ENCODE measurements at places on chromosomes 5 and 9.

DNA sequence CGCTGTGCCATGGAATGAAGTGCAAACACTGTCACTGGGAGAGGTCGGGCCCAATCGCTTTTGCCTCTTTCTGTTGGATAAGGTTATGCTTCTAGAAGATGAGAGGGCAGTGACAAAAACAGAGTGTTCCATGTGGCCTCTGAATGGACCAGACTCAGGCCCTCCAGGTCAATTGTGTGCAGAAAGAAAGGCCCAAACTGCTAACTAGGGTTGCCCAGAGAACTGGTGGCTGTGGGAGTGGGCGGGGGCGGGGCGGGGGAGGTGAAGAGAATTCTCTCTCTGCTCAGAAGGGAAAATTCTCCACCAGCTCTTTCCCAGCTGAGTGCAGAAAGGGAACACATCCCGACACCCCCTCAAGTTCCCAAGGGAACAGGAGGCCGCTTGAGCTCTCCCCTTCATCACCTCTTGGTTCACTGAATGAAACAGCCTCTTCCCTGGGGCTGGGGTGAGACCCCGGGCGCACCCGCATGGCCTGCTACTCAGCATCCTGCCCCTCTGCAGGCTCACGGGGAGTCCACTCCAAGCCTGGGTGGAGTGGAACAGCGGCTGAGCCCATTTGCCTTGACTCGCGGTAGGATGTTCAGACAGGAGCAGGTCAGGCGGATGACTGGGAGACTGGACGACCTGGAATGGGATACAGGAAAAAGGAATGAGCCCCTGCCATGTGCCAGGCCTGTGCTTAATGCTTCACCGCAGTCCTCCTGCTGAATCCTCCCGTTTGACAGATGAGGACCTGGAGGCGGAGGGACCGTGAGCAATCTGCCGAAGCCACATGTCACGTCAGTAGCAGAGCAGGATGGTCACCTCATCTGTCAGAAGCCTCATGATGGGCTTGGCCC, 93.8 kb upstream of the FANCC start:
- no peak for DNase-seq

GRCh38 chr5:77844373-77844622, 68.2 kb upstream of the TBCA start:
- DNase-seq = no peak

GRCh38 chr9:109168170-109168569, 1.1 kb upstream of the FRRS1L start:
- DNase-seq = no peak

- no peak for DNase-seq
Observed at GRCh38 chr9:79969393-79970145, 397.8 kb downstream of the TLE4 start.

DNA sequence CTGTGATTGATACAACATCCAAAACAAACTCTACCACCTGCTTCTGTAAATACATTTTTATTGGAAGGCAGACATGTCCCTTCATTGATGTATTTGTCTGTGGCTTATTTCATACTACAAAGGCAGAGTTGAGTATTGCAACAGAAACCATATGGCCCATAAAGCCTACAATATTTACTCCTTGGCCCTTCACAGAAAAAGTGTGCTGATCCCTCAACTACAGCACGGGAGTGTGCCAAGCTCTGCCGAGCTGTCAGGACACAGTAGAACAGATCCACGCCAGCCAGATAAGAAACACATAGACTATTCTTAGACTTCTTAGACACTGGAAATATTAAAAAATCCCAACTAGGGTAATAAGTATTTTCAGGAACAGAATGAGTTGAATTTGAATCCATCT, 13.2 kb downstream of the TICAM2 start:
- no peak for DNase-seq

- DNase-seq = no peak
Observed at GRCh38 chr5:40046792-40047191, 622.0 kb upstream of the DAB2 start.

GRCh38 chr9:127185931-127186781, 63.7 kb upstream of the ANGPTL2 start:
- DNase-seq = no peak

DNA sequence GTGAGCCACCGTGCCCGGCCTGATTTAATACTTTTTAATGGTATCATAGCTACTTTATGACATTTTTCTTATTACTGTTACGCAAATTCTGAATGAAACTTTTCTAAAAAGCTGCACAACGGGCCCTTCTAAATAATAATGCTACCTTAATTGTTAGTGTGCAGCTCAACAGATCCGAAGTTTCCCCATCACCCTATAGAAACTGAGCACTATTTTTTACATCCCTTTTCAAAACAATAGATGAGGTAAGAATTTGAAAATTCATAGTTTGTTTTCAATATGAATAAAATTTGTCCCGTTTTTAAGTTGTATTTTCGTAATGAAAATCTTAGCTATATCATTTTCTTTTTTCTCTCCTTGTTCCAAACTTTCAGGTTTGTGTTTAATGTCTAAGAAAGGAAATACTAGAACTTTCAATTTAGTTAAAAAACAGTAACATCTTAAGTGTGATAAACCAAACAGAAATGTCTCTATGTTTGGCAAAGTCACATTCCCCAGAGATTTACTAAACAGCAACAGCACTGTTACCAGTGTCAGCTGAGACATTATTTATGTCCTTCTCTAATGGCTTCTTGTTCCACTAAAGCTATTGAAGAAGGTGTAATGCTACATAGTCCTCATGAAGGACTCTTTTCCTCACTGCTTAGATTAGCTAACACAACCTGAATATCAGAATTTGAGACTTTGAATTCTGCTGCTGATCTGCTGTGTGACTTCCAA, 22.9 kb downstream of the KIF2A start:
- no peak for DNase-seq
